NCI-H1436 (cell line): ENCODE measurements at places on chromosomes 5 and 9.

GRCh38 chr9:128001779-128002298 is 21.1 kb upstream of the EEIG1 start:
- DNase-seq = no peak

DNA sequence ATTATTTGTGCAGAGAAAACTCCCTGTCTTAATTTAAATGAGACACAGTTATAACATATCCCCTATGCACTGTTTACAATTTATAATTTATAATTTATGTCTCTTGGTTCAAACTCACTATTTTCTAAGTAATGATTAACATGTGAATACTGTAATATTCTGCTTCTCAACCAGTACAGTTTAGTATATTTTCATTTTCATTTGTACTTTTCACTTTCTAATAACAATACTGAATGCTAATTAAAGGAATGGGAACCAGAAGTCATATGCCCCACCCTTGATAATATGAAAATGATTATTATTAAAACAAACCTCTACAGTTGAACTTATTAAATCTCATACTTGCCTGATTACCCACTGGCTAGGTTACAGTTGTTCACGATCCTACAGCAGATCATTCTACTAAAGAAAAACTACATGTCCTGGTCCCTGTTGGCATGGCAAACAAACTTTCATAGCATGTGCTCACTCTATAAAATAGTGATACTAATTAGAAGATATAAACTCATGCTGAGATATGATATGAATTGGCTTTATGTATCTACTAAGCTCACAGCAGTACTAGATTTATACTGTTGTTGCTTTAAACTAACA is 66.4 kb downstream of the POU5F2 start:
- DNase-seq = no peak

- DNase-seq = no peak
These were observed 92.8 kb downstream of the CAMSAP1 start for GRCh38 chr9:135814421-135815095.

GRCh38 chr5:37844009-37844408 is 4.2 kb upstream of the GDNF start:
- DNase-seq = no peak

DNA sequence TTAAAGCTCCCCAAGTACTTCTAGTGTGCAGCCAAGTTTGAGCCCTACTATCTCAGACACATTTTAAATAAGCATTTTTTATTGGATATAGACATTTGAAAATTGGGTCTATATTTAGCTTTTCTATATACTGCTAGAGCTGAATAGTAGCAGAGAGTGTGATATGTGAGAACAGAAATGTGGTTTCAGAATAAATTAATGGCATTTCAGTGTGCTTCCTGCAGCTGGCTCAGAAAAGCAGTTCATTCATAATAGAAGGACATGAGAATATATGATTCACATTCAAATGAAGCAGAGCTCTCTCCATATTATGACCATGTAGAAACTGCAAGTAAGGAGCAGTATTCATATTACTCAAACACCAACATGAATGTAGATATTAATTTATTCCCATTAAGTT is 464.0 kb downstream of the PTPRD start:
- DNase-seq = no peak

DNA sequence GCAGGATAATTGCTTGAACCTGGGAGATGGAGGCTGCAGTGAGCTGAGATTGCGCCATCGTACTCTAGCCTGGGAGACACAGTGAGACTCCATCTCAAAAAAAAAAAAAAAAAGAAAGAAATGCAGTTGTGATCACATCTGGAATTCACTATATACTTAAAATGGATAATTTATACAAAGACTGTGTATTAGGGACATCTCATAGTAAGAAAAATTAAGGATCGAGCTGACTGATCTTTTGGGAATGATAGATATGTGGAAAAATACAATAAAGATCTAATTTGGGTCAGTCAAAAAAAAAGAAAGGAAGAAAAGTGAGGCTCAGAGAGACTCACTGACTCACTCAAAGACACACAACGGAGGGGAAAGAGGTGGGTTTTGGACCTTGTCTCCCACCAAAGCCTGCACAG is 73.2 kb upstream of the STXBP1 start:
- DNase-seq = no peak

GRCh38 chr9:79268806-79269205 is 303.0 kb upstream of the TLE4 start:
- DNase-seq = no peak

DNA sequence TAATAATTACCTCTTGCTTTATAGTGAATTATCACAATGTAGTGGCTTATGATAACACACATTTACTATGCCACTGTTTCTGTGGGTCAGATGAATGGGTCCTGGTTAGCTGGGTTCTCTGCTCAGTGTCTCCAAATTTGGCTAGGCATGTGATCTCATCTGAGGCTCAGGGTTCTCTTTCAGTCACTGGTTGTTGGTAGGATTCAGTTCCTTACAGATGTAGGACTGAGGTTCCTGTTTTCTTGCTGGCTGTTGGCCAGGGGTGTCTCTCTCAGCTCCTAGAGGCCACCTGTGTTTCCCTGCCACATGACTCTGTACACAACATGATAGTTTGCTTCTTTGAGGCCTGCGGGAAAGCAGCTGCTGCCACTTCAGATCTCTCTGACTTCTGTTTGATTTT is 7.1 kb downstream of the NFX1 start:
- no peak for DNase-seq

DNA sequence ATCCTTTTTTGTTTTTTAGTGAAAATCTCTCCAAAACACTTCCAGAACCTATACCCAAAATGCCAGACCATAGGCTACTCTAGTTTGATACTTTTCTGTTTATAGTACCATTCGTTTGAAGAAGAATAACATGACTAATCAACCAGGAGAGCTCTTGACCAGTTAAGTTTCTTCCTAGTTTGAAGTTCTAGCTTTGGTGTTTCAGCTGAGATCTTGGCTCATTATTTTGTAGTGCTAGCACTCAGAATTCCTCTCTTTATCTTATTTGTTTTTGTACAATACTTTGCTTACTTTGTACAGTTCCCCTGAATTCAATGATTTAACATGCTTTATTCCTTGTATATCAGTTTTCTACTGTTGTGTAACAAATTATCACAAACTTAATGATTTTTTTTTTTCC is 911.6 kb downstream of the EFNA5 start:
- DNase-seq = no peak

- peak; percentile 21 for DNase-seq
These were observed 723 bp downstream of the SNX18 start for GRCh38 chr5:54518146-54518817.

- no peak for DNase-seq
These were observed 30.7 kb downstream of the KCNT1 start for GRCh38 chr9:135732569-135733257.

DNA sequence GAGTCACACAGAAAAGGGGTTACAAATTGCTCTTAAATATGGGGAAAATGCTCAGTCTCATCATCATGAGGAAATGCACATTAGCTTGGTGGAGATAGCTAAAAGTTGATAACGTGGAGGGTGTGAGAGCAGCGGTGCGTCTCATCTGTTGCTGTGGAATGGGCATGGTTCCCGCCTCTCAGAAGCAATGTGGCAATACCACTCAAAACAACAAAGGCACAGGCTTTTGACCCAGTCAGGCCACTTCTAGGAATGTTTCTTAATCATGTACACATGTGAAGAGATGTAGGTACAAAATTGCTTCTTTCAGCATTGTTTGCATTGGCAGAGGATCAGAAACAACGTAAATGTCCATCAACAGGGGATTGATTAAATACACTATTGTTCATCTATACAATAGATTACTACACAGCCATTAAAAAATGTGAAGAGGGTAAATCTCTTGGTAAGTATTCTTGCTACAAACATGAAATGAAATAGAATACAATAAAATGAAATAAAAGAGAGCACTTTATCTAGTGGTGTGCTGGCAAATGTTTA is 212.6 kb upstream of the MSX2 start:
- peak; percentile 1 for DNase-seq

DNA sequence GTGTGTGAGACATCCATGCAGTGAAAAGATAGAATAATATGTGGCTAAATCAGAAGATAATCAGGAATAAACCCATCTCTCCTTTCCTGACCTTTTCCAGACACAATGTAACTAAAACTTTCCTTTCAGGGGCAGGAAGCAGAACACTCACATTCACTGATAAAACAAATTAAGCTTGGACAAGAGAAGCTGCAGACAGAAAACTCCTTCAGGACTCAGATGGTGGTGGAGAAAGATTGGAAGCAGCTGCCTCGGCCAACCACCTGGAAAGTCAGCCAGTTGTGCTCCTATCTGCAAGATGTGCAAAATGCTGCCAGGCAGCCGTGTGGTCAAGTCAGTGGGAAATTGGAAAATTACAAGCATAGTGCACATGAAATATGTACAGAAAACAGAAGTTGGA is 26.9 kb downstream of the RASEF start:
- DNase-seq = no peak

DNA sequence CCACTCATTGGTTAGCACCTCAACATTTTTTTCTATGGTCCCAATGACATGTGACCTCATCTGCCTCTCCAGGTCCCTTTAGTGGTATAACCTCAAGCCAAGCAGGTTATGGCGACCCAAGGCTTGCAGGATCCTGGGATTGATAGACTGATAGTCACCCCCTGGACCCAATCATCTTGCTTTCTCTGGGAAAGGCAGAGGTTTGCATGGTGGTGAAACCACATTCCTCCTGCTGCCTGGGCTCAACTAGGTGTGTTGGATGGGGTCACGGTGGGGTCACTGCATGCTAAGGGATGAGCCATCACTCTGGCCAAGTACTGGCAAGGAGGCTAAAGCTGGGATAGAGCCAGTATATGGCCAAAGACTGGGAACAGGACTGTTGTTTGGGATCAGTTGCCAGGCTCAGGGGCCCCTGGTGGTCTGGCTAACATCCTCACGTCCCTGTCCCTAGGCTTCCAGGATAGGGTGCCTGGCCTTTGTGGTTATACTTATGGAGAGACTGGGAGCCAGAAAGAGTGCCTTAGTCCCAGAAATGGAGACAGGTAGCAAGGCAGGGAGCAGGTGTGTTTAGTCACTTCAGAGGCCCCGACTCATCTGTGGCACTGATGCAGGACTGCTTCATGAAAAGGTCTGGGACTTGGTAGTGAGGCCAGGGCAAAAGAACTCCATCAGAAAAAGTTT is 4.6 kb upstream of the SMIM32 start:
- no peak for DNase-seq

- no peak for DNase-seq
These were observed 309.6 kb downstream of the EPB41L4A start for GRCh38 chr5:112109331-112110007.

DNA sequence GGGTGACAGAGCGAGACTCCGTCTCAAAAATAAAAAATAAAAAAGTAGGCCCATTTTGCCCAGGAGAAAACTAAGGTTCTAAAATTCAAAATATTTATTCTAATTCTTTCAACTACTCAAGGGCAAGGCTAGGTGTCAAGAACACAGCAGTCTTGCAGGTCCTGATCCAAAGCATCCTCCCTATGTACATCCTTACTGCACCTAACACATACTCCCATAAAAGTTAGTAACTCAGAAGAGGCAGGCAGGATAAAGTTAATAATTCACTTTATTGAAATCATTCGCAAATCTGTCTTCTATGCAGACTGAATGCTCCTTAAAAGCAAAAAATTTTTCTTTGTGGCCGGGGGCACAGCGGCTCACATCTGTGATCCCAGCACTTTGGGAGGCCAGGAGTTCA is 11.1 kb downstream of the GOLPH3 start:
- no peak for DNase-seq

- no peak for DNase-seq
These were observed 94.9 kb upstream of the PLPPR1 start for GRCh38 chr9:100933656-100934055.

DNA sequence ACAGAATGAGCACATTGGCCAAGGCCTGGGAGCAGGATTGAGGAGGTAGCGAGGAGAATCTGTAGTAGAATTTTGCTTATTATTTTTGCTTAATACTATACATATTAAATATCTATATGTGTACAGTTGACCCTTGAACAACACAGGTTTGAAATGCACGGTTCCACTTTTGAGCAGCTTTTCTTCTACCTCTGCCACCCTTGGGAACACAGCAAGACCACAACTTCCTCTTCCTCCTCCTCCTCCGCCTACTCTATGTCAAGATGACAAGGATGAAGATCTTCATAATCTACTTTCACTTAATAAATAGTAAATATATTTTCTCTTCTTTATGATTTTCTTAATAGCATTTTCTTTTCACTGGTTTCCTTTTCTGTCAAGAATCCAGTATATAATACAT is 541.4 kb downstream of the KCTD16 start:
- DNase-seq = no peak

- no peak for DNase-seq
These were observed 2.5 kb upstream of the NEUROG1 start for GRCh38 chr5:135538261-135538660.

DNA sequence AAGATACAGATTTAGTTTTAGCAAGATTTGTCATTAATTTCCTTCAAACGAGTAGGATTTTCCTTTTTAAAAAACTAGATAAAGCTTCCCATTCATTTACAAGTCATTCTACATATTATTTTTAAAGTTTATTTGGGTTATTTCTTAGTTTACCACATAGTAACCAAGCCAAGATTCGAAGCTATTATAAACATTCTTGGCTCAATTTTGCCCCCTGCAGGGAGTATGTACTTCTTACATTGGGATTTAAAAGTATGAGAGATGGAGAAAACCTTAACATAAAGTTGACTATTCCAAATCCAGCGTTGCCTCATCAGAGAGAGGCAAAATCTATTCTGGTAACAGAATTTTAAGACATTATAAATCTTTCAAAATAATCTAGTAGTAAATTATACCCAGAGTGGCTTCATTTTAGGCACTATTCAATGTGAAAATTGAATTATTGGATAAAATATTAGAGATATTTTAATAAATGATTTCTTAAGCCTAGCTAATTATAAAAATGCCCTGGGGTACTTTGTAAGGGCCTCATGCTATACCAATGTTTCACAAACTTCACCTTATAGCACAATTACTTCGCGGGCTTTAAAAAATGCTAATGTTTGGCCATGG is 39.1 kb downstream of the FBN2 start:
- DNase-seq = peak; percentile 7

- no peak for DNase-seq
These were observed 28.6 kb upstream of the TNC start for GRCh38 chr9:115146581-115147021.

DNA sequence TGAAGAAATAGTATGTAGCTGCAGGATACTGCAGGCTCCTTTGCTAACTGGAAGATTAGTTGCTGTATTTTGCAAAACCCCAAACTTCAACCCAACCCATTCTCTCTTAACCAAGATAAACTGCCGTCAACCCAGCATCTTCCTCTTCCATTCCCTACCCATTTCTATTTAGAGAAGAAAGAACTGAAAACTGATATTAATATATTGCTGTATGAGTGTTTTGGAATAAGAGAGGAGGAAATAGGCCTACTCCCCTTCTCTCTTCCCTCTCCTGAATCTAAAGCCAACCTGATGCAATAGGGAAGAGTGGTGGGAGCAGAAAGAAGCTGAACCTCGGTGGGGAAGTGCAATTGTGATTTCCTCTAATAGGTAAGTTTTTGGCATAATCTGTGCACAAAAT is 83.7 kb downstream of the TMEM215 start:
- no peak for DNase-seq

DNA sequence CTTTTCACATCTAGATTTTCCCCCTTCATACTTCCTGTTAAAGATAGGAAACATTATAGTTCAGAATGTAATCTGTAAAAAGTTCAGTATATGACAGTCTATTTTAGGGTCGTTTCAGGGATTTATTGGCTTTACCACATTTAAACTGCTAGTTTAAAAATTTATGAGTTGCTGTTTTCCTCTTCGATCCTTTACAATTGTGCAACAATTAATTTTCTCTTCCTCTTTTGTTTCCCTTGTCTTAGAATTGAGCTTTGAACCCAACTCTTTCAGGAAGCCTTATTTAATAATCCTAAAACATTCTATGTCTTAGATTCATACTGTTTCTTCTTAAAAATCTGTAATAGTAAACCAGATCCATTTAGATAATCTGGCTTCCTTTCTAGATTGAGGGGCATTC is 16.4 kb downstream of the ZSWIM6 start:
- no peak for DNase-seq

- no peak for DNase-seq
These were observed 43.1 kb downstream of the RALGPS1 start for GRCh38 chr9:126957687-126958053.
